Bronchial epithelial cell (primary cell): ENCODE measurements at places on chromosomes 3 and 15.

- no peak for DNase-seq
Observed at GRCh38 chr15:87135109-87135508, 1055.4 kb downstream of the AGBL1 start.

GRCh38 chr3:31614162-31614921 lies 81.6 kb downstream of the STT3B start:
- peak; percentile 89 for DNase-seq

GRCh38 chr15:70566047-70566835 lies 197.1 kb downstream of the UACA start:
- DNase-seq: no peak

DNA sequence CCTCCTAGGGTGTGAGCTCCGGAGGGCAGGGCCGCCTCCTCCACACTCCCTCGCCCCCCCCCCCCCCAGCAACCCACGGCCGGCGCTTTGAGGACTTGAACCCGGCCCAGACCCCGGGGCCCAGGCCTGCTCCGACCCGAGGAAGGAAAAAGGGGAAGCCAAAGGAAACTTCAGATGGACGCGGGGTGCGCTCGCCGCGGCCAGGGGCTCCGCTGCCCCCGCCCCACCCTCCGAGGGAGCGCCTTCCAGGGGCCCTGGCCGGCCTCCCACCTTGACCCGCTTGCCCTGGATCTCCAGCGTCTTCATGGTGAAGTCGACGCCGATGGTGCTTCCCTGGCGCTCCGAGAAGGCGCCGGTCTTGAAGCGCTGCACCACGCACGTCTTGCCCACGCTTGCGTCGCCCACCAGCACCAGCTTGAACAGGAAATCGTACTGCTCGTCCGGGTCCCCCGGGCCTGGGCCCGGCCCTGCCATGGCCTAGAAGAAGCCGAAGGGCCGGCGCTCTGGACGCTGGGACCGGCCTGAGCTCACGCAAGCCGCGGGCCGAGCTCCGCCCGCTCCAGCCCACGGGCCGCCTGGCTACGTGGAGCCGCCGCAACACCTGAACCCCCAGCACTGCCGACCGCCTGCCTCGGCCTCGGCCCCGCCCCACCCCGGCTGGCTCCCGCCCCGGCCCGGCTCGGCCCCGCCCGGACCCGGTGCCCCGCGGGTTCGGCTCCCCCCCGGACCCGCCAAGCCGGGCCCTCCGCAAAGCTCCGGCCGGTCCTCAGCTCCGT lies 400 bp downstream of the RAB43 start:
- no peak for DNase-seq

DNA sequence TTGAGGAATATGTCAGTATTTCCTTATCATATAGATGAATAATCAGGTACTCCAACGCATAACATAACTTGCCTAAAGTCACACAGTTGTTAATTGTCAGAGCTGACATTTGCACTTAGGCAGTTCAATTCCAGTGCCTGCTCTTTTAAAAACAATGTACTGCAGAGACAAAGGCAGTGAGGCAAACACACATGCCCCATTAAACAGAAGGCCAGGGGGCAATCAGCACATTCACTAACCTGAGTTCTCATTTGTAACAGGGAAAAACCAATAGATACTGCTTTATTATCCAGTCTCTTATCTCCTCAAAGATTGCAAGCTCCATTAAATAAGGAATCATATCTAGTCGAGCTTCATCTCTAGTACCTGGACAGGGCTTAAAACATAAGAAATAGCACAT lies 1017.4 kb downstream of the SQOR start:
- DNase-seq: no peak

- DNase-seq: no peak
Observed at GRCh38 chr3:51961011-51961410, 5.8 kb downstream of the GPR62 start.

- DNase-seq: no peak
Observed at GRCh38 chr15:99181545-99181971, 67.8 kb downstream of the TTC23 start.

GRCh38 chr15:75753145-75753544 lies 40.5 kb upstream of the CSPG4 start:
- no peak for DNase-seq

DNA sequence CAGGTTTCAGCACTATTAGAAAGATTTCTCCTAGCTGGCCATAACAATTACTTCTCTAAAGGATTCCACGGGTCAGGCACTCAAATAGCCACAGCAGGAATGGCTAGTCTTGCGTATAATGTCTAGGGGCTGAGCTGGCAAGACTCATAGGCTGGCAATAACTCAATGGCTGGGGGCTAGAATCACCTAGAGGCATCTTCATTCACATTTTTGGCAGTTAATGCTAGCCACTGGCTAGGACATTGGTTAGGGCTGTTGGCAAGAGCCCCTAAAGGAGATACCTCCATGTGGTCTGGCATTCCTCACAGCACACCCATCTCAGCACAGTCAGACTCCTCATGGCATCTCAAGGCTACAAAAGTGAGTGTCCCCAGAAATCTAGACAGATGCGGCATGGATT lies 6.2 kb downstream of the SUSD5 start:
- no peak for DNase-seq

- DNase-seq: peak; percentile 77
Observed at GRCh38 chr15:72554471-72555425, 80.6 kb downstream of the ARIH1 start.

DNA sequence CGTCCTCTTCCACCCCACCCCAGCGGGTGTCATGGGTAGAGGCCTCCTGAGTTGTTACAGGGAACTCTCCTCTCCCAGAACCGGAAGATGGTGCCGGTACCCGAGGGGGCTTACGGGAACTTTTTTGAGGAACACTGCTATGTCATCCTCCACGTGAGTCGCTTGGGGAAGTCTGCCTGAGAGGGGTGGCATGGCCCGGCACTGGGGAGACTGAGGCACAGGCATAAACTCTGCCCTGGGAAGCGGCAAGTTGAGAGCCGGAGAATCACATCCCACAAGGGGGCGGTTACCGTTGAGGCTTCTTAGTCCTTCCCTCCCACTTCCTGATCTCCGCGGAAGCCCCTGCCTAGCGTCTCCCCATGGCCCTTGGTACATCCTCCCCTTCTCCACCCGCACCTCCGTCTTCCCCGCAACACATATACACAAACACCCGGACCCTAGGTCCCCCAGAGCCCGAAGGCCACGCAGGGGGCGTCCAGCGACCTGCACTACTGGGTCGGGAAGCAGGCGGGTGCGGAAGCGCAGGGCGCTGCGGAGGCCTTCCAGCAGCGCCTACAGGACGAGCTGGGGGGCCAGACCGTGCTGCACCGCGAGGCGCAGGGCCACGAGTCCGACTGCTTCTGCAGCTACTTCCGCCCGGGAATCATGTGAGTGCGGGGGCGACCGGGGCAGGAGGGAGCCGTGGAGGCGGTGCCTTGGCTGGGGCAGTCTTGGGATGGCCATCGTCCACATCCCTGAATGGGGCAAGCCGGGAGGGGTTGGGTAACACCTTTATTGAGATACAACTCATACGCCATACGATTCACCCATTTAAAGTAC lies 3.4 kb downstream of the VILL start:
- DNase-seq: peak; percentile 52

DNA sequence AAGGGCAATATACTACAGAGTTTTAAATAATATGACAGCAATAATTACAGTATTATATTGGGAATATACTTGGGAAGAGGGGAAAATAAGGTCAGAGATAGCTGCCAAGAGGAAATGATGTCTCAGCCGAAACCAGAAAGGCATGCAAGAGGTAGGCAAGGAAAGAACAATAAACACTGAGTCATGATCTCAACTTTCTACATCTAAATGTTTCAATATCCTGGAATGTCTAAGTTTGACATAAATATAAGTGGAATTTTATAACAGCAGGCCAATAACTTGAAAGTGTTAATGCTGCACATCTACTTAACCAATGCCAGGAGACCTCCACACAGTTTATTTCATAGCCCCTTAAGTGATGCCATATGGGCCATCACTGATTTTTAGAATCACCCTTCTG lies 99.8 kb upstream of the CPNE4 start:
- peak; percentile 97 for DNase-seq

DNA sequence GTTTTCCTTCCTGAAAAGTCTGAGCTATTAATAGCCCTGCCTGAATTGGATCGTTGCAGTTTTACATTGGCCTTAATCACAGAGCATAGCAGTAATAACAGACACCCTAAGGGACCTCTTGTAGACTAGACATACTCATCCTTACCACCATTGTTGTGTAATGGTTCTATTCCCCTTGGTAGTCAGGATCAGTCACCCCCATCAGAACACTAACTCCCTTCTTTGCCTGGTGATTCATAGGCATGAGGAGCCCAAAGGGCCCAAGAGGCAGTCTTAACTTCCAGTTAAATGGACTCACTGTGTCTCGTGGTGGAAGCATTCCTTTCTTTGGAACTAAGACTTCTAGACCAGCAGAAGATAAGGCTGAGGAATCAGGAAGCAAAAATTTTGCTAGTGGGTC lies 20.2 kb downstream of the CGGBP1 start:
- peak; percentile 89 for DNase-seq

DNA sequence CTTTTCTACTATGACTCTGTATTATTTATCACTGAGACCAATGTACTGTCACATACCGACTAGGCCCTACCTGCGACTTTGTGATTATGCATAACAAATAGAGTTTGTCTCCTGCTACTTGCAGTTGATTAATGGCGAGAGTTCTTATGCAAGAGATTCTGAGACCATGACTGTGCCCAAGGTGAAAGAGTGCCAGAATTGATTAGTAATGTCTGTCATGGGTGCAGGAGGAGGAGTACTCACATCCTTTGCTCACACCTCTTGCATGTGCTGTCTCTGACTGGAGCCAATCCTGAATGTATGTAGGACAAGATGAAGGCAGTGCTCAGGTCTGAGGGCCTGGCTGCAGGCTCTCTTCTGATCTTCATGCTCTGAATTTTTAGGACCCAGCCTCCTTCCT lies 260.7 kb downstream of the THSD4 start:
- peak; percentile 43 for DNase-seq

DNA sequence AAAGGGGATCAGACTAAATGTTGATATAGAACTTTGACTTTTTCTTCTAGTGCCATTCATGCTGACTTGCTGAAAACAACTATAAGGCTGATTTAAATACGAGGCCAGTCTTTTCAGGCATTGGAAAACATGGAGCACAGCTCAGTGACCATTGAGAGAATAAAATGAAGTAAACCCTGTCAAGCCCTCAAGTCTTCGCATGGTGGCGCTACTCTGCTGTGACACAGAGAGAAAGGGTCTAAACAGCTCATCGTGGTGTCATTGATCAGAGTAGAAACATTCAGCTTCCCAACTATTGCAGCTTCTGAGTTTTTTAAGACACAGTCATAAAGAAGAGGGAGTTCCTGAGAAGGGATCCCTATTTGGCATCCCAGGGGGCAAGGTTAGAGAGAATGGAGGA lies 716.2 kb downstream of the DIPK2A start:
- DNase-seq: no peak

DNA sequence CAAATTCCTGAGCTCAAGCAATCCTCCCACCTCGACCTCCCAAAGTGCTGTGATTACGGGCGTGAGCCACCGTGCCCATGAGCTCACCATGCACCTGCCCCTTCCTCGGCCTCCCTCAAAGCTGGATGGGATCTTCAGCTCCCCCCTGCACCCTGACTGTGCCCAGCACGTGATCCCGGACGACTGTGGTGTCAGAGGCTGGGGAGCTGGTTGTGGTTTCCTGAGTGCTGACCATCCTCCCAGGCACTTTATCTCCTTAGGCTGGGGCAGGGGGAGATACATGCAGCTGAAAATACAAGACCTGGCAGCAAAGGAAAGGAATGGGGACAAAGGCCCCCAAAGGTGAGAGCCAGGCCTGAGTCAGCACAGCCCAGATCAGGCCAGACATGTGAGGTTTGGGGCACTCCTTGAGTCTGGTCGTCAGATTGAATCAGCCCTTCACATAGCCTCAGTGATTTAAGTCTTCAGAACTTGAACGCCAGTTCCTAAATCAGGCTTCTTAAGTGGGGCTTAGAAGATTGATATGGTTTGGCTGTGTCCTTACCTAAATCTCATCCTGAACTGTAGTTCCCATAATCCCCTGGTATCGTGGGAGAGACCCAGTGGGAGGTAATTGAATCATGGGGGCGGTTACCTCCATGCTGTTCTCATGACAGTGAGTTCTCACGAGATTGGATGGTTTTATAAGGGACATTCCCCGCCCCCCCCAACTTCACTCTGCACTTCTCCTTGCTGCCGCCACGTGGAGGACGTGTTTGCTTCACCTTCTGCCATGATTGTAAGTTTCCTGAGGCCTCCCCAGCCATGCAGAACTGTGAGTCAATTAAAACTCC lies 35.8 kb downstream of the PRKCD start:
- peak; percentile 54 for DNase-seq

- DNase-seq: no peak
Observed at GRCh38 chr3:38268522-38268921, 2.9 kb downstream of the SLC22A13 start.

- DNase-seq: no peak
Observed at GRCh38 chr3:145294572-145294971, 866.4 kb downstream of the PLOD2 start.

GRCh38 chr3:54120657-54121413 lies 1.5 kb upstream of the CACNA2D3 start:
- DNase-seq: no peak
